ENCODE measurements at places on chromosomes 5 and 9. TPM values are rescaled to one million over a fixed set of nuclear protein-coding genes. Genes with fewer than 3 reads are reported as not detected.

- DNase-seq = no peak
Measured at GRCh38 chr9:15155826-15156225, 151.2 kb downstream of the TTC39B start.

PAEP gene
- total RNA-seq = not detected

DNA sequence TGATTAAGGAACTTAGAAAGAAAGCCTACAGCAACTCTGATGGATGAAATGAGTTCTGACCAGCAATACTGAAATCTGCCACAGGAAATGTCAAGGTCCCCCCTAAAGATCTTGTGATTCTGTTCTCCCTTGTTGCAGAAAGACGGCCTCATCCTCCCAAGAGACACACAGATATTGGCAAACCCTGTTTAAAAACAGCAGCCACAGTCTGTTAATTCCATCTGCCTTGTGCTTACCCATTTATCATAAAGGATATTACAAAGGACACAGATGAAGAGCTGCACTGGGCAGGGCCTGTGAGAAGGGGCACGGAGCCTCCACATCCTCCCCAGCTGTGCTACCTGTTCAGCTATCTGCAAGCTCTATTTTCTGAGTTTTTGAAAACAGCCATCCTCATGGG is 15.2 kb downstream of the RAPGEF1 start:
- DNase-seq = no peak

DNA sequence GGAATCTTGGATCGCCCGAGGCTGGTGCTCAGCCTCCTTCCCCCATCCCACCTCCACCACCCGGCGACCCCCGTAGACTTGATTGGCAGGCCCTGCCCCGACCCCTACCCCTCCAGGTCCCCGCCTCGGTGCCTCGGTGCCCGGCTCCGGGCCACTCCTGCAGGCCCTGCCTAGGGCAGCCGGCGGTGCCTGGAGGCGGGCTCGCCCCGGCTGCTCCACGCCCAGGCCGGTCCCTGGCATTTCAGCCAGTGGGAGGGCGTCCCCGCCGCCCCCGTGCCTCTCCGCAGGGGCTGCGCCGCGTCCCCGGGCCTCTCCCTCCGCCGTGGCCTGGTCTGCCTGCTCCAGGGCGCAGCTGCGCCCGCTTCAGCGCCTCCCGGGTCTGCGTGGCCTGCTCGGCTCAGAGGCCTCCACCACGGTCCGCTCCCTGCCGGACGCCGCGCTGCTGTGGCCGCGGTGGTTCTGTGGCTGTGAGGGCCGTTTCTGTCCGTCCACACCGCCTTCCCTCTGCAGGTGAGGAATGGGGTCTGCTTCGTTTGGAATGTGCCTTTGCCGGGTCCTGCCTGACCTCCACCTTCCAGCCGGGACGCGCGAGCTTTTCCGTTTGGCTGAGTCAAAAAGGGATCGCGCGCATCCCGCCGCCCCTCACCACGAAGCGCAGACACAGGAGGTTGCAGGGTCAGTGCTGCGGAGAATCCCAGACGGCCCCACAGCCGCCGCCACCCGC is 48.3 kb upstream of the IRX4 start:
- DNase-seq = no peak

QRFP gene
- total RNA-seq = not detected

DNA sequence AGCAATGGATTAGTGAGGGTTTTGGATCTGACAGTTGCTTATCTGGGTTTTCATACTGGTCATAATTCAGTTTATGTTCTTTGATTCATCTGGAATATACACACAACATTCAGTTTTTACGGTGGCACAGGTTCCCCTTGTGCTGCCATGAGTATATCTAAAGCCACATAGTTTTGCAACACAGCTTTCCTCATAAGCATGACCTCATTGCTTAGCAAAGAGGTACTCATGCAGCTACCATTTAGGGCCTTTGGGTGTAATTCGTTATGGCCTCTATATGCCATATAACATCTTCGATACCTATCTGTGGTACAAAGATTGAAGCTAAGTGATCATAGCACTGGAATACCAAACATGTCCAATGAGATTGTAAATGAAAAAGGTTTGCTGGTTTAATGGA is 2.9 kb upstream of the RBM22 start:
- no peak for DNase-seq

CTSV gene
- total RNA-seq = 8.9 TPM

DNA sequence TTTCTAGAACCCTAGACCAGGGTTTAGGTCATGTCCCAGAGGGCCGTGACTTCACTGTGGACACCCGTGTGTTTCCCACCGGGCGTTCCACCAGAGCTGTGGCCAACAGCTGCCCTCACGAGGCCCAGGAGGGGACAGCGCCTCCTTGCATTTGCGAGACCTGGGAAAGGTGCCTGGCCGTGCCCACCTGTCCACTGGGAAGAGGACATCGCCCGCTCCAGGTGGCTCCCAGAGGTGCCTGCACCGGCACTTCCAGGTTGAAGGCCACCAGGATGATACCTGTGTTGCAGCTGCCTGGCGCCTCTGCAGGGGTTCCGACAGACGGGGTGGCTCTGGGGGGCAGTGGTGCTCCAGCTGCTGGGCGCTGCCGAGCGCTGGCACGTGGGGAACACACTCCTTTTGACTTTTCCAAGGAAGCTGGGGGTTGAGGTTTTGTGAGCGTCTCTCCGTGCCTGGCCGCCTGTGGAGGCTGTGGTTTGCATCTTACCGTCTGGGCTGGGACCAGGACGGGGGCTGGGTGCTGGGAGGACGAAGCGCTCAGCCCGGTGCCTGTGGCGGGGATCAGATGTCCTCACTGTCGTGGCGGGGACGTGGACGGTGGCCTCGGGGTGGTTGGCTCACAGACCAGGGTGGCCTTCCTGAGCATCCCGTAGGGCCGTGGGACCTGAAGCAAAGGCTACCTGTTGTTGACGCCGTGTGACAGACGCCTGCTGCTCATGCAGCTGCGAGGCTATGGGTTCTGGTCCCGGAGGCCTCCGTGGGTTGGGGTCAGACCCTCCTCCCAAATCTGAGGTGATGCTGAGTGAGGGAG is 19.2 kb downstream of the NKD2 start:
- no peak for DNase-seq

DNA sequence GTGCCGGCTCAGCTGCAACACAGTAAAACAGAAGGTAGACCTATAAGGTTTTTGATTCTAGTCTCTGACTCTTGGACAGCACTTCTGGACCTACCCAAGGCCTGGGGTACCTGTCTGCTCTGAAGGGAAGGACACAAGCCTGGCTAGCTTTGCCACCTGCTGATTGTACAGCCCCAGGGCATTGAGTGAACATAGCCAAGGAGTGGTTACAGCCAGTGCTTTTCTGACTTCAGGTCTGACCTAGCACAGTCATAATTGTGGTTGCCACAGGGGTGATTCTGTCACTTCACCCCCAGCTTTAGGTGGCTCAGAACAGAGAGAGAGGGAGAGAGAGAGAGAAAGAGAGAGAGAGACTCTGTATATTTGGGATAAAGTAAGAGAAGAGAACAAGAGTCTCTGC is 118.4 kb downstream of the PLCXD3 start:
- DNase-seq = no peak

DNA sequence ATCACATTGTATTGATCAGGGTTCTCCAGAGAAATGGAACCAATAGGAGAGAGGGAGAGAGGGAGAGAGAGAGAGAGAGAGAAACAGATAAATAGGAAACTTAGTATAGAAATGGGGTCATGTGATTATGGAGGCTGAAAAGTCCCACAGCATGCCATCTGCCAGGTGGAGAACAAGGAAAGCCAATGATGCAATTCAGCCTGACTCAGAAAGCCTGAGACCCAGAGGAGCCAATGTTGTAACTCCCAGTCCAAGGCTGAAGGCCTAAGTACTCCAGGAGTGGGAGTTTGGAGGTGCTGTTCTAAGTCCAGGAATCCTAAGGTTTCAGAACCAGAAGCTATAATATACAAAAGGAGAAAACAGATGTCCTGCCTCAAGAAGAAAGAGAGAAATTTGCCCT is 48.4 kb upstream of the ISOC1 start:
- DNase-seq = no peak

C8G gene
- total RNA-seq = 1.5 TPM

DNA sequence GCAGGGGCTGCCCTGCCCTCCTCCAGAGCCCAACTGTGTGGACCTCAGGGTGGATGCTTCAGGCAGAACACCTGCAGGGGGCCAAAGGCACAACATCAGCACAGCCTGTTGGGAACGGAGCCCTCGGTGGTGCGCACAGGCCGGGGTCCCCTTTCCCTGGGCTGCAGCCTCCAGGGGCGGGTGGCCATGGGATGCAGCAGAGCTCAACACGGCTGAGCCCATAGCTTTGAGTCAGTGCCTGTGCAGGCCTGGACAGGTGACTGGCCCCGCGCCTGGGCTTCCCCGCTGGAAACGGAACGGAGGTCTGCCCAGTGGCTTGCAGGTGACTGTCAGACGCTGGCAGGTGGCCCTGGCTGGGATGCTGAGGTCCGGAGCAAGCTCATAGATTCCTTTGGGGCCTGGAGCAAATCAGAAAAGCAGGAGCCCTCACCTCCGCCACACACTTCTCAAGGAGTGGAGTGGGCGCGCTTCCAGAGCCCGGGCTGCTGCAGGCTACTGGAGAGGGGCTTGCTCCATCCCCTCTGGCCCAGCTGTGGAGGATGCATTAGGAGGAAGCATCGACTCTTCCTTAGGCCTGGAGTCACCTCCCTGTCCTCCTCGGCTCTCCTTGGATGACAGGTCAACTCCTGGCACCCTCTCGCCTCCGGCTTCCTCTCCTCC is 69.8 kb upstream of the RNU6ATAC start:
- DNase-seq = no peak

- no peak for DNase-seq
Measured at GRCh38 chr5:22683050-22683449, 170.1 kb downstream of the CDH12 start.

GRCh38 chr9:4137234-4137633 is 162.6 kb downstream of the GLIS3 start:
- no peak for DNase-seq

LTC4S gene
- total RNA-seq = 5.0 TPM

DNA sequence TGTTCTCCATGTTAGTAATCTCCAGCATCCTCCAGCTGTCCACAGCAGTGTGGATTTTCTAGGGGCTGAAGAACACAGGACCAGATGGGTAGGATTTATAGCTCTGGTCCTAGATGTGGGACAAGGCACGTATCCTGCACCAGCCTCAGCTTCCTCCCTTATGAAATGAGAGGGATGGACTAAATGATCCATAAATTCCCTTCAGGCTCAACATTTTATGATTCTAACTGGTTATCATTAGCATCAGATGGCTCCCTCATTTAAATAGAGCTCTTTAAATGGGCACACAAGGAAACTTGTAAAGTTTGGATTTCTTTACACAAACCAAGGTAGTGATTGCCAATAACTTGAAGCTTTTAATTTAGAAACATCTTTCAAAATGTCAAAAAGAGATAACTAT is 97.7 kb downstream of the ESM1 start:
- DNase-seq = no peak

- DNase-seq = no peak
Measured at GRCh38 chr5:61449804-61450492, 117.9 kb downstream of the ZSWIM6 start.

FOXD4L3 gene
- total RNA-seq = 0.25 TPM

DNA sequence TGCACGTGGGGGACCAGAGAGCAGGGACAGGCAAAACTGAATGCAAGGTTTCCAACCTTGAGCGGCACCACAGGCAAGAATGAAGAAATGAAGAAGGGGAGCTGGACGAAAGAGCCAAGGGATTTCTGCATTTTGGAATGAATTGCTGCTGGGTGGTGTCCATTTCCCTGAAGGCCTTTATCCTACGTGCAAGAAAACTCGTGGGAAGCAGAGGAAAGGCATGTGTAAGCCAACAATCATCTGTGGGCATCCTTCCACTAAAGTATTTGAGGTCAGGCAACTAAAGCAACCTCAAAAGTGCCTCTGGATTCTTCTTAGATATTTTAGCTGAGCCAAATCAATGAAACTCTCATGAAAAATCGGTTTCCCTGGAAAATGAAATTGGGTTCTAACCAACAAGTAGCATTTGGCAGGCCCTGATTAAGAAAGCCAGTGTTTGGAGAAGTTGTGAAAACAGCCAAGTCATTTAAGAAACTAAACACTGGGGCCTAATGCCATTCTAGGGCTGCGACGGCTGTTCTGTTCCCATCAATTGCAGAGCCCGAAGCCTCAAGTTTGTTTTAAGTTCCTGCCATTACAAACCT is 4.7 kb upstream of the TGFBI start:
- no peak for DNase-seq

GRCh38 chr9:116073826-116074225 is 79.8 kb upstream of the PAPPA start:
- no peak for DNase-seq

SLC6A7 gene
- not detected for total RNA-seq

DNA sequence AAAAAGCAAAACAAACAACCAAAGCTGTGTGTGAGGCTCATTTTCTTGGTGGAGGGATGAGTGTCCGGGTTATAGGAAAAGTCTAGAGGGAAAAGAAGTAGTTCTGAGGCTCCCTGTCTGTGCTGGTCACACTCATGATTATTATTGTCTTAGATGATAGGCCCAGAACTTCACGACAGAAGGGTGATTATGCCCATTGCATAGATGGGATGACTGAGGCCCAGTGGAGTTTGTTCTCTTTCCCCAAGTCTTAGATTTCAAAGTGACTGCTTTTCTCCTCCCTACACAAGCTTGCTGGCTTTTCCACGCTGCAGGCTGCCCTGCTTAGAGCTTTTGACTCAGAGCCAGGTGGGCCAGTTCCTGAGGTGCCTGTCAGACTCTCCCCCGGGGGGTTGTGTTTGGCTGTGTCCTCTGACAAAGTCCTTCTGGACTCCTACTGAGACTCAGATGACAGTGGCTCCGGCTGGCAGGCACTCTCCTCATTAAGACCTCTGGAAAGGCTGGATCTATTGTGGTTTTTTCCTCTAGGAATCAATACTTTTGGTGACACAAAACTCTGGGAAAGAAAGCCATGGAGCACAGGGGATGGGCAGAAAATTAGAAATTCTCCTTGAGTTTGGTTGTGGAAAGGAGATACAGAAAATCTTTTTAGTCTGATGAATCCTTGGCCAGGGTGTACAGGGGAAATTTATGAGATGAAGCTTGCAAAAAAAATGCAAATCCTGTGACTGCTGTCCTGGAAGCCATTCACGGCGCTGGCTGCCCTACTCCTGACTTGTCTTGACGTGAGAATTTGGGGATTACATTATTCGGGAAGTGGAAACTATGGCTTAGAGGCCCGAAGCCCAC is 120.9 kb downstream of the NSG2 start:
- peak; percentile 24 for DNase-seq

DNA sequence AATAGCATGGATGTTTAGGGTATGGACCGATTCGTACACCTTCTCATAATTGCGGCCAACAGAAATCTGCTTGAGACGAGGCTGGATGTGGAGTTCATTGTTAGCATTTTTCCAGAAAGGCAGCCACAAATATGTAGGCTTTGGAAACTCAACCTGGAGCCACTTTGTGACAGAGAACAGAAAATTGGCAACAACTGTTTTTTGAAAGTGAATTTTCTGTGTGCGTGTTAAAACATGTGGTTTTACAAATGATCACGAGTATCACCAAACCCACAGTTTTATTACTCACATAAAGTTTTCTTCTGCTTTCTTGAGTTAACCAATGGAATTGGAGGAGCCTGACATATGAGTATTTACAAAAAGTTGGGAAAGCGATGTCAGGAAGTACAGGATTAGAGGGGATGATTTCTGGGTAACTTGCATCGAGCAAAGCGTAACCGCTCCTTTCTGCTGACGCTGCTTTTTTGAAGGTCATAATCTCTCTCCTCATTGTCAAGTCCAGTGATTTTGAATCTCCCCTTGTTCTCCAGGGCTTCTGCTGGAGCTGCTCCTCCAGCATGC is 138.5 kb upstream of the TAF11L2 start:
- no peak for DNase-seq

GRCh38 chr5:106399391-106399790 is 1271.3 kb downstream of the EFNA5 start:
- DNase-seq = no peak

- no peak for DNase-seq
Measured at GRCh38 chr9:93365427-93366118, 85.9 kb upstream of the FAM120A start.

GRCh38 chr5:43192558-43193180 is 644 bp downstream of the NIM1K start:
- DNase-seq = no peak

HAVCR1 gene
- total RNA-seq = 0.25 TPM
